ENCODE measurements at places on chromosomes 3 and 15. TPM values are rescaled to one million over a fixed set of nuclear protein-coding genes. Genes with fewer than 3 reads are reported as not detected.
A peak's percentile ranks its signal among the peaks of the same experiment; 100 is the strongest.

Gene NPAP1
- 0.17 TPM for total RNA-seq

Gene ERICH6
- not detected for total RNA-seq

Gene FILIP1L
- total RNA-seq: 43.2 TPM

- DNase-seq: no peak
- H3K27ac ChIP-seq: no peak overlapping the region
- H3K4me1 ChIP-seq: no peaks in the 10 kb centered on the region
- no peak overlapping the region for H3K4me3 ChIP-seq
Measured at GRCh38 chr15:100202309-100202960, 139.3 kb downstream of the ADAMTS17 start.

DNA sequence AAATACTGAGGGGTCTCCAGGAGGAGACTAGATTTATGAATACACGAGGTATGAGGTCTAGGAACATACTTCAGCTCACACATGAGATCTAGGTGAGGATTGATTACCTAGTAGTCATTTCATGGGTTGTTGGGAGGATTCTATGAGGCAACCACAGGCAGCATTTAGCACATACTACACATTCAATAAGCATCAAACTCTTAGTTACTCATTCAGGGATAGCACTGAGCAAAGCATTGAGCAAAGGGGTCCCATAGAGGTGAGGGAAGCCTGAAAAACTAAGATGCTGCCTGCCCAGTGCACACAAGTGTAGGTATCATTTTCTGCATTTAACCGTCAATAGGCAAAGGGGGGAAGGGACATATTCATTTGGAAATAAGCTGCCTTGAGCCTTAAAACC lies 4.5 kb downstream of the CCR5 start:
- DNase-seq: no peak
- H3K27me3 ChIP-seq: no peaks in the 10 kb centered on the region
- H3K4me3 ChIP-seq: no peak overlapping the region
- no peaks in the 10 kb centered on the region for H3K36me3 ChIP-seq
- H3K27ac ChIP-seq: no peak overlapping the region

DNA sequence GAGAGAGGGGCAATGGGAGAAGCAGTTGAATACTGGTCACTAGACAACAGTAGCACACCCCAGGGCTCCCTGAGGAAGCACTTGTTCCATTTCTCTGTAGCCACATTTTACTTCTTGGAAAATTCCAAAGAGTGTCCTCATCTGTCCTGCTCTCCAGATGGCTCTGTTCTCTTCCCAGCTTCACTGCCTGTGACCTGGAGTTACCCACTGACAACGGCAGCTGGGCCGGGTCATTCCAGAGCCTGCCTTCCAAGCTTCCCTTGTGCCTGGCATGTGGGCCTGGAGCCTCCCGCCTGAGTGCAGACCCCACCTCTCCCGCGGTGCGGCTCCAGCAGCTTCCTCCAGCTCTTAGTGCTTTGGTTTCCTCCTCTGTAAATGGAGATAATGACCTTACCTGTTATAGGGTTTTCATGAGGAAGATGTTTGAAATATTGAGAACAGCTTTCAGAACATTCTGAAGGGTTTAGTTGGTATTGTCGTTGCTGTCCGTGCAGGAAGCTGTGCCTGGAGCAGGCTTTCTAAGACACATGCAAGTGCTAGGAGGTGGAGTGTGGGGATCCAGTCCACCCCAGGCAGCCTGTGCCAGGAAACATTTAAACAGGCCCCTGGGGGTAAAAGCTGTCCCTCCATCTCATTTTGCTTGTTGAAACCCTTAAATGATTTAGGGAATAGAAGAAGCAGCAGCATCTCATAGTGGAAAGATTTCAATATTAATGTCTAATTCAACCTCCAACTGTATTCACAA lies 24.8 kb downstream of the EFCC1 start:
- H3K27ac ChIP-seq: peak overlapping the region; percentile 72
- DNase-seq: peak; percentile 68
- peaks cover 40% of the 10 kb centered on the region for H3K4me1 ChIP-seq
- no peaks in the 10 kb centered on the region for H3K36me3 ChIP-seq

DNA sequence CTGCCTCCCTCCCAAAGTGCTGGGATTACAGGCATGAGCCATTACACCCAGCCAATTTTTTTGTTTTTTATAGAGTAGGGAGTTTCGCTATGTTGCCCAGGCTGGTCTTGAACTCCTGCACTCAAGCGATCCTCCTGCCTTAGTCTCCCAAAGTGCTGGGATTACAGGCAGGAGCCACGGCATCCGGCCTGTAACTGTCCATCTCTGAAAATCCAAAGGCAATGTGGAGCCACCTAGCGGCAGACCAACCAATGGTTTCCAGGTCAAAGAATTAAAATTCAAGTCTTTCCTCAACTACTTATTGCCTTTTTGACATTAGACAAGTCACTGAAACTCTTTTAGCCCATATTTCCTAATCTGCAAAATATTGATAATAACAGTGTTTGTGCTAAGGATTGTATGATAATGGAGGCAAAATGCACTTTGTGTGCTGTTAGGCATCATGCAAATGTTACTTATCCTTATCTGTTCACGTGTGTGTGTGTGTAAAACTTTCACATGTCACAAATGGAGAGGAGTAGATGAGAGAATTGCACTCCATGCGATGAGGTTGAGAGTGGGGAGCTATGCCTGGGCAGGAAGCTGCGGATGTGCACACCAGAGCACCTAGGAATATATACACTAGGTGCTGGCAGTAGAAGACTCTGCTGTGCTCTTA lies 48.7 kb downstream of the COL8A1 start:
- peak; percentile 71 for DNase-seq
- H3K4me1 ChIP-seq: peaks cover 6% of the 10 kb centered on the region
- H3K4me3 ChIP-seq: no peak overlapping the region
- H3K36me3 ChIP-seq: no peaks in the 10 kb centered on the region
- no peak overlapping the region for H3K27ac ChIP-seq

DNA sequence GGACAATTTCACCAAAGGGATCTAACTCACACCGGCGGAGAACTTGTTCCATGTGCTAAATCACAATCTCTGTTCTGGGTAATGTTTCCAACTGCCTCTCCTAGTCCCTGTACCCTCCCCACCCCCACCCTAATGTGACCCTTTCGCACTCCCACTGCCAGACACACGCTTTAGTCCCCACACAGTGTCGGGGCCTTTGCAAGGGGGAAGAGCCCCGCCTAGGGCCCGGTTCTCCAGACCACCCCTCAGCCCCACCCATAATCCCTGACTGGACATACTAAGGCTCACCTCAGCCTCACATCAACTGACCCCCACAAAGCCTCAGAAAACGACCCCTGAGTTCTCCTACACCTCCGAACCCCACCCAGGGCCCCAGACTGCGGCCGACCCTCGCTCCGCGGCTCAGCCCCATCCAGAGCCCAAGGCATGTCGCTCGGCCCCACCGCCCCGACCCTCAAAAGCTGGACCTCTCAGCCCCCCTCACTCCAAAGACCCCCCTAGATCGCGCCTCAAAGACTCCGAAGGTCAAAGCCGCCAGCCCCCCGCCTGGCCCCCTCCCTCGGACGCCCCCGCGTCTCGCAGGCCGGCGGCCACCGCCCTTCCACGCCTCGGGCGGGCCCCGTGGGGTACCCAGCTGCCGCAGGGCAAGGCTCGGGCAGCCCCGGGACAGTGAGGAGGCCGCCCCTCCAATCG lies 72.0 kb upstream of the MAP4 start:
- H3K4me3 ChIP-seq: peak overlapping the region; percentile 90
- H3K4me1 ChIP-seq: peaks cover 33% of the 10 kb centered on the region
- H3K36me3 ChIP-seq: no peaks in the 10 kb centered on the region
- no peaks in the 10 kb centered on the region for H3K27me3 ChIP-seq
- DNase-seq: no peak

GRCh38 chr15:80309769-80310384 lies 57.9 kb upstream of the CTXND1 start:
- H3K36me3 ChIP-seq: no peaks in the 10 kb centered on the region
- no peak for DNase-seq
- peaks cover 14% of the 10 kb centered on the region for H3K27me3 ChIP-seq
- H3K4me1 ChIP-seq: no peaks in the 10 kb centered on the region
- no peak overlapping the region for H3K4me3 ChIP-seq

- H3K4me3 ChIP-seq: no peak overlapping the region
- DNase-seq: no peak
- H3K4me1 ChIP-seq: no peaks in the 10 kb centered on the region
- H3K27ac ChIP-seq: no peak overlapping the region
Measured at GRCh38 chr3:48024401-48024800, 8.2 kb upstream of the MAP4 start.

GRCh38 chr15:60255390-60255789 lies 142.4 kb downstream of the ANXA2 start:
- no peaks in the 10 kb centered on the region for H3K36me3 ChIP-seq
- no peak overlapping the region for H3K4me3 ChIP-seq
- no peaks in the 10 kb centered on the region for H3K27me3 ChIP-seq
- H3K27ac ChIP-seq: no peak overlapping the region
- DNase-seq: no peak

DNA sequence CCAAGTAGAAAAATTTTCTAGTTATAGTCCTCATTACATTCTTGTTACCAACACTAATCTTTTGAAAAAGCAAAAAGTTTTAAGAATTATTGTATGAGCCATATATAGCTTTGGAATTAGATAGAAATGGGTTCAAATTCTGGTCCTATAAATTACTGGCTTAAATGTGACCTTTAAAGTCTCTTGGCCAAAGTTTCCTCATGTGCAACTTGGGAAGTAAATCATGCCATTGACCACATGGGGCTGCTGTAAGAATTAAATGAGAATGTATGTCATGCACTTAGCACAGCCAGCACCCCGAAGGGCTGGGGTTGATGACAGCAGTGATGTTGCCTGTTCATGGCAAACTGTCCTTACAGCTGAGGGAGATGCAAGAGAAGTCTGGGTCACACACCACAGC lies 108.3 kb downstream of the TOP2B start:
- H3K36me3 ChIP-seq: no peaks in the 10 kb centered on the region
- no peak overlapping the region for H3K4me3 ChIP-seq
- H3K27me3 ChIP-seq: no peaks in the 10 kb centered on the region
- peaks cover 26% of the 10 kb centered on the region for H3K4me1 ChIP-seq

GRCh38 chr3:132352556-132353143 lies 35.4 kb downstream of the ACP3 start:
- no peaks in the 10 kb centered on the region for H3K27me3 ChIP-seq
- no peak overlapping the region for H3K27ac ChIP-seq
- no peak overlapping the region for H3K4me3 ChIP-seq
- no peak for DNase-seq
- H3K36me3 ChIP-seq: no peaks in the 10 kb centered on the region
- no peaks in the 10 kb centered on the region for H3K4me1 ChIP-seq

- H3K4me3 ChIP-seq: no peak overlapping the region
- peaks cover 42% of the 10 kb centered on the region for H3K4me1 ChIP-seq
- H3K36me3 ChIP-seq: no peaks in the 10 kb centered on the region
- no peaks in the 10 kb centered on the region for H3K27me3 ChIP-seq
- H3K27ac ChIP-seq: peak overlapping the region; percentile 38
Measured at GRCh38 chr3:188943591-188943990, 228.2 kb upstream of the TPRG1 start.

DNA sequence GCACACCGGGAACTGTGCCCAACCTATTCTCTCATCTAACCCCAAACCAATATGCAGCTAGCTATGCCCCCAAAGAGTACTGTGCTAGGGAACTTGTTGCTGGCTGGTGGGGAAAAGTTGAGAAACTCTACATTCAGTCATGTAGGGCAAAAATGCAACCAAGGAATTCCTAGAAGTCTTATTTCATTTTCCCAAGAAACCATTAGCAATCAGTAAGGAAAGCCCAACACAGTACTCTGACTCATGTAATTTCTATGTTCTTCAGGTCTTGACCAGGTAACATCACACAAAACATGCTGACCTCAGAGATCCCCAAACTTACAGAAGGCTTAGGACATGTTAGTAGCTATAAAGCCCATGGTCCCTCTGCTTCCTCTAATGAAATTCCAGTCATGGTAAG lies 52.1 kb downstream of the TASOR start:
- no peak for DNase-seq
- H3K27me3 ChIP-seq: no peaks in the 10 kb centered on the region
- no peak overlapping the region for H3K27ac ChIP-seq

- H3K36me3 ChIP-seq: peaks cover 13% of the 10 kb centered on the region
- DNase-seq: no peak
- H3K27ac ChIP-seq: no peak overlapping the region
Measured at GRCh38 chr3:138625707-138626365, 17.3 kb downstream of the FAIM start.

DNA sequence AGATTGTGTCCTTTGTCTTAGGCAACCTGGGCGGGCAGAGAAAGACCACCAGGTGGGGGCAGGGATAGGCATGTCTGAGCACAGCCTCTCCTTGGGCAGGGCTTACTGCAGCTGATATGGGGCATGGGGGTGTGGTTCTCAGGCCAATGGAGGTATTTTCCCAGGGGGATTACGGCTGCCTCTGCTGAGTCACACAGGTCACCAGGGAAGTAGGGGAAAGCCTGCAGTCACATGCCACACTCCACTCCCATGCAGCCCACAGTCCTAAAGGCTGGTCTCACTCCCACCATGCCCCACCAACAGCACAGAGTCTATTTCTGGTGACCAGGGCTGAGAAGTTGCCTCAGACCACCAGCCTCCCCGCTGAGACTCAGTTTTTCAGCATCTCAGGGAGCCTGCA lies 466.4 kb downstream of the DIPK2A start:
- H3K4me3 ChIP-seq: no peak overlapping the region
- DNase-seq: no peak
- H3K27me3 ChIP-seq: no peaks in the 10 kb centered on the region
- H3K4me1 ChIP-seq: no peaks in the 10 kb centered on the region
- no peaks in the 10 kb centered on the region for H3K36me3 ChIP-seq

GRCh38 chr3:192409201-192409837 lies 318.0 kb downstream of the FGF12 start:
- peak; percentile 65 for DNase-seq
- H3K36me3 ChIP-seq: no peaks in the 10 kb centered on the region
- H3K4me3 ChIP-seq: peak overlapping the region; percentile 45

DNA sequence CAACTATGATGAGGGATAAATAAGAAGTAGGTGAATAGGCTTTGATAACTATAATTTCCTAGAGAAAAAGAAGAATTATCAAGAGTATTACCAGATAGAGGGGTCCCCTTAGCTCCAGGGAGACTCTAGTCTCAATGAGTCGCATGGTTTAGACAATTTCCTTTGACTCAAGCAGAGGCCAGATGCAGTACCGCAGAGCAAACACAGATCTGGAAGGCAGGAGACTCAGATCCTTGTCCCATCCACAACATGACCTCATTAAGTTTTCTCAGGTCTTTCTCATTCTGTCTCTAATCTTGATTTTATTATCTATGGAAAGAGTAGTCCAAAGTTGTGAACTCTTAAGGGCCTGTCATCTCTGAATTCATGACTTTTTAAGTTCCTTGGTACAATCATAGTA lies 987.9 kb downstream of the NTRK3 start:
- H3K36me3 ChIP-seq: no peaks in the 10 kb centered on the region
- no peak overlapping the region for H3K27ac ChIP-seq
- DNase-seq: no peak
- H3K4me1 ChIP-seq: no peaks in the 10 kb centered on the region
- no peaks in the 10 kb centered on the region for H3K27me3 ChIP-seq

All from upper lobe of right lung (tissue), 1 donor.